Activated naive CD4-positive, alpha-beta T cell (primary cell): ENCODE measurements at places on chromosomes 5 and 9.

GRCh38 chr9:4287886-4288588, 11.8 kb downstream of the GLIS3 start:
- DNase-seq = no peak

DNA sequence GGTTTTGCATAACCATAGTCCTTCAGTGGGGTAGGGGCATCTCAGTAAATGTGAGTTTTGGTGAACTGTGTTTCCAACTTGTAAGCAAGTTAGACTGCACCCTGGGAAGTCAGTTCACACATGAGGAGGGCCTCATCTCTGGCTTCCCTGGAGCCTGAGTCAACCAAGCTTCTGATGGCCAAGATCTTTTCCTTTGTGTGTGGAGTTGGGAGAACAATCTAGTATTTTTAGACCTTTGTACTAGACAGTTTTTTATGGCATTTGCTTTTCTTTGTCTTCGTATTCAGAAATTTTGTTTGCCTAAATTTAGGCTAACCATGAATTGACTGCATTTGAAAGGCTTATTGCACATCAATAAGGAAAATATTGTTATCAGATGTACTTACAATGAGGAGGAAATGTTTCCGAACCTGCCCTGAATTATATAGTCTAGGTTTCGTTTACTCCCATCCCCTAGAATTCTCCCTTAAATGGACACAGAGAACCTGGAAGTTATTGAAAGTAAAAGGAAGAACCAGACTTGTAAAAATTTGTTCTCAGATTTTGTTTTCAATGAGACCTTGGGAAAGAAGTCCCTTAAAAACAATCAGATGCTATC, 204.6 kb downstream of the AOPEP start:
- no peak for DNase-seq

DNA sequence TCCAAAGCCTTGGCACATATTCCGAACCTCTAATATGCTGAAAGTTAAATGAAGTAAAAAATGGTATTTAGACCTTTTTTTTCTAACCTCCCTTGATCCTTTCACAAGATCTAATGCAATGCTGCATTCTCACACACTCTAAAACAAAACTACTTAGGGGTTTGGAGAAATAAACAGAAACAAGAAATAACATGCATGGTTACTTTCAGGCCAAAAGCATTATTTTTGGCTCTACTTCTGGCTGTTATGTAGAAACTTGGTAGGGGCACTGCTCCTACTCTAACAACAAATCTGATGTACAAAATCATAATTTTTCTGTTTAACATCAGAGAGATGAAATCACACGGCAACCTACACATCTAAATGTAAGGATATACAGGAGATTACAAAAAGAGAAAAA, 51.2 kb downstream of the CHD1 start:
- no peak for DNase-seq

GRCh38 chr5:96870094-96871026, 5.9 kb upstream of the ERAP2 start:
- DNase-seq = no peak

- no peak for DNase-seq
These were observed 49.0 kb downstream of the FAM78A start for GRCh38 chr9:131227112-131227958.

- DNase-seq = no peak
These were observed 15.4 kb downstream of the LMAN2 start for GRCh38 chr5:177336112-177336511.

DNA sequence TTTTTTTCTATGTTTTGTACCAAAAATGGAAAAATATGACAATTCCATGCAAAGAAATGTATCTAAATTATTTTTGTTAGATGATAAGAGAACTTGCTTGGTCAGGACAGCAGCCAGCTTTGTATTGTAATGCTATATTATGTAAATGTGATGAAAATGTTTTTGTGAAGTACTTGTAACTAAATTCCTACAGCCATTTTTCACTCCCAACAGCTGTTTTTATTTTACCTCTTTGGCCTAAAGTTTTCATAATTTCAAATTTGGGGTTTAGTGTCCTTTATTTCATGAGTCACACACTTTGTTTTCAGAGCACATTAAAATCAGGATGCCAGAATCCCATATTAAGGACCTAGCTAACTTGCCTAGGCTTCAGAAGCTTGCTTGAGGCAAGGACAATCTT, 64.1 kb downstream of the WDR41 start:
- DNase-seq = no peak

- DNase-seq = no peak
These were observed 576.2 kb downstream of the BNC2 start for GRCh38 chr9:16294133-16294770.

- no peak for DNase-seq
These were observed 15.1 kb downstream of the LPAR1 start for GRCh38 chr9:111023128-111023527.

GRCh38 chr5:135455876-135456237, 3.7 kb upstream of the TIFAB start:
- no peak for DNase-seq

- no peak for DNase-seq
These were observed 27.2 kb downstream of the LSM11 start for GRCh38 chr5:157770665-157771064.

DNA sequence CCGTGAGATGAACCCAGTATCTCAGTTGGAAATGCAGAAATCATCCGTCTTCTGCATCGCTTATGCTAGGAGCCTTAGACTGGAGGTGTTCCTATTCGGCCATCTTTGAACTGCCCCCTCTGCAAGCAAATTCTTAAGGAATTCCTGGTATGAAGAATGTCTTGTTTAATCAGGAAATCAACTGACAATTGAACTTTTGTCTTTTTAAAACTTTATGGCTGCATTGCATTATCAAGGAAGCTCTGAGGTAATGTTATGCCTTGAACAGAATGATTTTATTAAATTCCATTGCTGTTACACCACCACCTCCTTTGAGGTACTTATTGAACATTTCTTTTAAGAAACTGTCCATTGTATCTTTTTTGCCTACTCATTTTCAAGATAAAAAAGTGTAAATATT, 1915.7 kb upstream of the CDH9 start:
- DNase-seq = no peak
